ENCODE measurements at places on chromosomes 13 and 19.

GRCh38 chr19:37468961-37469777 is at the start of gene ZNF570:
Gene ZNF570 (plus strand): TSS chr19:37469356. CDS start chr19:37470355, 999 bp downstream.
- no peak for DNase-seq

GRCh38 chr13:27118428-27119054 is 53.1 kb downstream of the USP12 start:
- no peak for DNase-seq

- DNase-seq = no peak
These were observed 129.5 kb downstream of the ATP8A2 start for GRCh38 chr13:25501231-25501630.

- no peak for DNase-seq
These were observed 505 bp upstream of the ZIC2 start for GRCh38 chr13:99980824-99981734.

DNA sequence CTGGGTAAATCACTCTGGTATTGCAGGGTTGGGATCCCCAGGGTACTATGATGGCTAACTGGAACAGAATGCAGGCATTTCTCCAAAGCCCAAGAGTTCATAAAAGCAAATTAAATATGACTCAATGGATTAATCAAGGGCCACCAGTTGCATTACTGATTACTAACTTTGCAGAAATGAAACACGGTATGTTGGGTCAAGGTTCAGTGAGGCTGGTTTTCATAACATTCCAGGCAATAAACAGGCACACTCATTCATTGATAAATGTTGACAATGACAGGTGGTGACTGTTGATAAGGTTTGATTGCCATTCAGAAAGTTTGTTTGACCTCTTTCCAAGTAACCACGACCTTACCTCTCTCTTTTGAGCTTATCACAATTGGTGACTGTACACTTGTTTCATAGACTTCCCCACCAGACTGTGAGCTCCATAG is 506 bp upstream of the AP1M1 start:
- DNase-seq = peak; percentile 91

DNA sequence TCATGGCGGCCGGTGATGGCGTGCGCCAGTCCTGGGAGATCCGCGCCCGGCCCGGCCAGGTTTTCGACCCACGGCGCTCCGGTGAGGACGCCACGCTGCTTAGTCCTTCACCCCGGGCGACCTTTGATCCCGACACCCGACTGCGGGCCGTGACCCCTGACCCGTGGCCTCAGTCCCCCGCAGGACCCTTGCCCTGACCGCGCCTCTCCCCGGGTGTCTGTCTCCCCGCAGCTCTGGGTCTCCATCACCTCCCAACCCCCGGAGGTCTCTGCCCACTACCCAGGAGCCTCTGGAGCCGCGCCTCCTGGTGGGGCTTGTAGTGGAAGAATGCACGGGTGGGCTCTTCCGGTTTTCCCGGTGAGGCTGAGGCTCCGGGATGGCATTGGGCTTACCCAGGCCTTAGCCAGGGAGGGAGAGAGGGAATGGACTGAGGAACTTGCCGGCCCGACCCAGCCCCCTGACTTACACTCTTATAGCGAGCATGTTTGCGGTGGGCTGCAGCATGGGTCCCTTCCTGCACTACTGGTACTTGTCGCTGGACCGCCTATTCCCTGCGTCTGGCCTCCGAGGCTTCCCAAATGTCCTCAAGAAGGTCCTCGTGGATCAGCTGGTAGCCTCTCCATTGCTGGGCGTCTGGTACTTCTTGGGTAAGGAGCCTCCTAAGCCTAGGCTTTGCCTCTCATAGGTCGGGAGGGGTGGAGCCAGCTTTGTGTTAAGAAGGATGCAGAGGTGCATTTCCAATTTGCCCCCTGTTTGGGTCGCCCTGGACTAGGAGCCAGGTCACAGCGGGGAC is 566 bp downstream of the MPV17L2 start:
- DNase-seq = no peak
